ENCODE measurements at places on chromosomes 7 and 10.

GRCh38 chr10:111076191-111076681 is 593 bp upstream of the ADRA2A start:
- peak; percentile 48 for DNase-seq

- DNase-seq = no peak
These were observed 1138.6 kb downstream of the GATA3 start for GRCh38 chr10:9193120-9193519.

- DNase-seq = no peak
These were observed 238.5 kb downstream of the SEMA3A start for GRCh38 chr7:83956104-83956503.

- DNase-seq = no peak
These were observed 229.8 kb upstream of the NPY start for GRCh38 chr7:24054236-24054635.

DNA sequence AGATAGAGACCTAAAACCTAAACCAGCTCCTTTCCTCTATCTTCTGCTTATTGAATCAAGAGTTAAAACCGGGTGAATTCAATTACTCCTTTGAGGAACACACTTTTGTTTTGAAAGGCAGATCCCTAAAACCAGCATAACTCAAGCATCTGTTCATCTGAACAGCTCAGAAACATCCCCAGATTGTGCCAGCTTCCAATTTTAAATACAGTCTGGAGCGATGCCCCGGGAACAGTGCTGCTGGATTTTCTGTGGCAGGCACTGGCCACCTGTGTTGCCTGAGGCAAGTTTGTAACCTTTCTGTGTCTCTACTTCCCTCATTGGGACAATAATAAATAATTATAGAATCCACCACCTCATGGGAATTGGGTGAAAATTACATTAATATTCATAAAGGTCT is 281.4 kb upstream of the NFE2L3 start:
- DNase-seq = no peak

DNA sequence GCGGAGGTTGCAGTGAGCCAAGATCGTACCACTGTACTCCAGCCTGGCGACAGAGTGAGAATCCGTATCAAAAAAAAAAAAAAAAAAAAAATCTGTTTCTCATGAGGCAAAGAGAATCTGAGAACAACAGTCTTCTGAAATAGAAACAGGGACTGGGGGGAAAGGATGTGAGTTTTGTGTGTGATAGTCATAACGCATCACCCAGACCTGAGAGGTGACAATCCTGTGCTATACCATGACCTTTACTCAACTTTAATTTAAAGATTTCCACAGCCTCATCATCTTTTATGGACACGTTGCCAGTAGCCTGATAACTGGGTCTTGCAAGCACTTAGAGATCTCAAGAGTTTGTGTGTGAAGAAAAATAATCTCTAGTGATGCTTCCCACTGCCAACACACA is 2.3 kb downstream of the ATXN7L1 start:
- no peak for DNase-seq

DNA sequence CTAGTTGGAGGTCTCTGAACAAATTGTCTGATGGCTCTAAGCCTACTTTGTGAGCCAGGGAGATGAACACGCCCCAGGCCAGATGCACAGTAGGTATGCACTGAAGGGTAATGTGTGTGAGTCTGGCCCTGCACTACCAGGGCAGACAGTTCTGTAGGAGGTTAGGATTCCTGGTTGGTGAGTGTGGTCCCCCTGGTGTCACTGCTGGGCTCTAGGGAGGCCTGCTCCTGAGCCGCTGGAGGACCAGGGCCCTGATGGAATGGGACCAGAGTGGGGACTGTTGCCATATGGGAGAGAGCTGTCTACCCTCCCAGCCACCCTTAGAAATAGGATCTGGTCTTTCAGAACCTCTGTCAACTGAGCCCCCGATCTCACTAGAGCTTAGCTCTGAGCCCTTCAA is 42.0 kb downstream of the CDH23 start:
- no peak for DNase-seq

DNA sequence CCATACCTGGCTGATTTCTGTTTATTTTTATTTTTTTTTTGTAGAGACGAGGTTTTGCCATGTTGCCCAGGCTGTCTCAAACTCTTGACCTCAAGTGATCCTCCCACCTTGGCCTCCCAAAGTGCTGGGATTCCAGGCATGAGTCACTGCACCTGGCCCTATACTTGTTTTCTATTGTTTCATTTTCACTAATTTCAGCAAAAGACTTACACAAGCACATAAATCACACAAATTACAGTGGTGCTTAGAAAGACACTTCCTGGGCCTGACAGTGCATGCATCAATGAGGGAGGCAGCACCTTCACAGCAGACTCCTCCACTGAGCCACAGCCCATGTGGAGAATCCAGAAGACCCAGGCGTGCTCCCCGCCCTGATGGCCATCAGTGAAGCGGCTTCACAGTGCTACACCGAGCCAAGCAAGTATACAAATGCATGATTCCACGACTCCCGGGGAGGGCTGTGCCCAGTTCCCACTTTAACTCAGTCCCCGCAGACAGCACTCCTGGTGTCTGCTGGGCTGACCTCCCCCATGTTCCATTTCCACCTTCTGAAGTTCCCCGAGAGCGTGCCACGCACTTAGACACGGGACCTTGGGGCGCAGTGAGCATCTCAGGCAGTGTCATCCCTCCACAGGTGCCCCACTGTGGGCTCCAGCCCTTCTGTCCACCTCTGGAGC is 20.6 kb downstream of the PITRM1 start:
- no peak for DNase-seq

- DNase-seq = no peak
These were observed 269.0 kb downstream of the DIP2C start for GRCh38 chr10:420154-421121.

DNA sequence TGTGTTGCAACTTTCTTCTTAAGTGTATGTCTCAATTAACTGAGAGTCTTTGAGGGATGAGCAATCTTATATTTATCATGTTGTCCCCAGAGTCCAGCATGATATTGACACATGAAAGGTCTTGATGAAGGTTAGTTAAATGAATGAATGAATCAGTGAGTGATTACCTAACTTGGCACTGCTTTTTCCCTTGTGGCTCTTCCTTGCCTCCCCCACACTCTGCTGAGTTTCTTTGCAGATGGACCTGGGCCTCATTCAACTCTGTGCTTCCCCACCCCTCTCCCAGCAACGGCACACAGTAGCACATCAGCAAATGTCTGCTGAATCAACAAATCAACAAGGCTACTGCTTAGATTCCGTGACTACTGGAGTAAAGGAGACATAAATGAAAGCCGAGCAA is 235.1 kb upstream of the CXCL12 start:
- DNase-seq = peak; percentile 52

Measured in kidney tubule cell (primary cell).